ENCODE measurements at places on chromosomes 11 and 22.
A peak's percentile ranks its signal among the peaks of the same experiment; 100 is the strongest.

DNA sequence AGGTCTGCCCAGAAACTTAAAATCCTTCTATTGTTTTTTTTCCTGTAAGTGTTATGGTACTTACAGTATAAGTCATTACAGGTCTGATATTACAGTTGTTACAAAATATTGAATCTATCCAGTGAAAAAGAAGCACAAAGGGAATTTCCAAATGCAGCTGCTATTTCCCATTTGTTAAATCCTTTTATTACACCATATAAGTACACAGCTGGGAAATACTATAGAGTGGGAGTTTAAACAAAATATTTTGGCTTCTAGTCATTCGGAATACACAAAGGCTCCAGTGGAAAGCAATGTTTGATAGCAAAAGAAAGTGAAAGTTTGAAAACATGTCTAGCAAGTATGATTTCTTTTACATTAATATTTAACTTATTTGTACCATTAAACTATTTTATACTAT is 18.0 kb downstream of the SOX6 start:
- no peak for DNase-seq

- DNase-seq, result no peak
These were observed 37.1 kb downstream of the MCM5 start for GRCh38 chr22:35437049-35437448.

- DNase-seq, result no peak
These were observed 32.4 kb downstream of the EIF3F start for GRCh38 chr11:8019314-8020243.

- no peak for DNase-seq
These were observed 28.7 kb upstream of the MMP20 start for GRCh38 chr11:102653744-102654291.

DNA sequence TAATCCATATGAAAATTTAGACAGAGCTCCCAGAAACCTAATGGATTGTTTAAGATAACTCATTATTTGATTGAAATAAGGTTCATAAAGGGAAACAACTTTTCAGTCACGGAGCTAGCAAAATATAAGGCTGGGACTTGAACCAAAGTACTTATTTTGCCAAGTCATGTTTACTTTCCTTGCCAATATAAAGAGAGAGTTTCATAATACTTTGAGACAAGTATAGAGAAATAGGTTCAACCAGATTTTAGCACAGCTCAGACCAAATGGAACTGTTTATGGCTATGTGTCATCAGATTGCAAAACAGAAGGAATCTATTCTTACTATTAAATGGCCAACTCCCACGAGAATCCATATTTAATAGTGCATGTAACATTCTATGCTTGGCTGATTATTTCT is 1517.5 kb upstream of the TENM4 start:
- no peak for DNase-seq

- DNase-seq, result no peak
These were observed 12.1 kb downstream of the DERL3 start for GRCh38 chr22:23826510-23827350.

GRCh38 chr22:21650280-21650679 is 8.2 kb downstream of the SDF2L1 start:
- no peak for DNase-seq

GRCh38 chr11:65112546-65113360 is 1.1 kb downstream of the TM7SF2 start:
- peak; percentile 35 for DNase-seq

GRCh38 chr11:35011944-35012343 is 95.5 kb downstream of the PDHX start:
- no peak for DNase-seq

GRCh38 chr11:73467505-73467904 is 91.3 kb downstream of the RELT start:
- peak; percentile 15 for DNase-seq

- DNase-seq, result no peak
These were observed 78.3 kb upstream of the KCNQ1OT1 start for GRCh38 chr11:2777871-2778629.

DNA sequence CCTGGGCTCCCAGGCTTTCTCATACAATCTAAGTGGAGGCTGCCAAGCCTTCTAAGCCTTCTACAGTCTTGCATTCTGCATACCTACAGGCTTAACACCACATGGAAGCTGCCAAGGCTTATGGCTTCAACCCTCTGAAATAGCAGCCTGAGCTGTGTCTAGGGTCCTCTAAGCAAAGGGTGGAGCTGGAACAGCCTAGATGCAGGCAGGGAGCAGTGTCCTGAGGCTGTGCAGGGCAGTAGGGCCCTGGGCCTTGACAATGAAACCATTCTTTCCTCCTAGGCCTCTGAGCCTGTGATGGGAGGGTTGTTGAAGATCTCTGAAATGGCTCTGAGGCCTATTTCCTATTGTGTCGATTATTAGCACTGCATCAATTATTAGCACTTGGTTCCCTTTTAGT is 150.9 kb upstream of the GRK3 start:
- DNase-seq, result no peak

Measured in nucleus accumbens (tissue), 56 donors.